ENCODE measurements at places on chromosomes 2 and 18.

DNA sequence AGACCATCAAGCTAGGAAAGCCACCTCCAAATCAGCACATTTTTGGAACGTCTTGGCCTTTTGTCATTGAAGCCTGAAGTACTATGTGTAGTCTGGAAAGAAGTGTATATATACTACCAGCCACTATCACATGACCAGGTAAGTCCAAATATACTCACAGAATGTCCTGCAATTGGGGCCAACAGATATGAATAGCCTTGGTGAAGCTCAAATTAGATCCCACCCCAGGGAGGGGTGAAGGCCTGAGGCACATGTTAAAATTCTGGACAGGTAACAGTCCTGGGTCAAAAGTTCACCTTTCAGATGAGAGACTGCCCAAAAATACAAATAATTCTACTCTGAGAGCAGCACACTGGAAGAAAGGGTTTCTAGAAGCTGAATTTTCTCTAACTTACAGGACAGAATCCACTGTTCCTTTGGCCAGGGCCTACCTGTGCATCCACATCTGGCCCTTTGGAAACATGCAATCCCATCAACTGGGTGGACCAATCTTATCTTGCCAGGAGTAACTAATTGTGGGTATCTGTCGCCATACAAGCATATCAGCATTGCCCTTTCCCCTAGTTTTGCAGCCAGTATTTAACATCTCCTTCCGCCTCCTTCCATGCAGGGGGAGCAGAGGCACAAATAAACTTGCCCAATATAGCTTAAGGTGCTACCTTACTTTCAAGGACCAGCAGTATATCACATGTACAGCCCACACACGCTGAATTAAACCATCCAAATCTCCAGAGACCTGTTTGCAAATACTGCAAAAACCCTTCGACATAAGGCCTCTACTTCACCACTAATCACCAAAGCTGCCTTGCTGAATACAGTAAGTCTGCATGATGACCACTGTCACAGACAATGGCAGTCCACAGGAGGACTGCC is 67.8 kb downstream of the EIF5B start:
- DNase-seq: no peak

DNA sequence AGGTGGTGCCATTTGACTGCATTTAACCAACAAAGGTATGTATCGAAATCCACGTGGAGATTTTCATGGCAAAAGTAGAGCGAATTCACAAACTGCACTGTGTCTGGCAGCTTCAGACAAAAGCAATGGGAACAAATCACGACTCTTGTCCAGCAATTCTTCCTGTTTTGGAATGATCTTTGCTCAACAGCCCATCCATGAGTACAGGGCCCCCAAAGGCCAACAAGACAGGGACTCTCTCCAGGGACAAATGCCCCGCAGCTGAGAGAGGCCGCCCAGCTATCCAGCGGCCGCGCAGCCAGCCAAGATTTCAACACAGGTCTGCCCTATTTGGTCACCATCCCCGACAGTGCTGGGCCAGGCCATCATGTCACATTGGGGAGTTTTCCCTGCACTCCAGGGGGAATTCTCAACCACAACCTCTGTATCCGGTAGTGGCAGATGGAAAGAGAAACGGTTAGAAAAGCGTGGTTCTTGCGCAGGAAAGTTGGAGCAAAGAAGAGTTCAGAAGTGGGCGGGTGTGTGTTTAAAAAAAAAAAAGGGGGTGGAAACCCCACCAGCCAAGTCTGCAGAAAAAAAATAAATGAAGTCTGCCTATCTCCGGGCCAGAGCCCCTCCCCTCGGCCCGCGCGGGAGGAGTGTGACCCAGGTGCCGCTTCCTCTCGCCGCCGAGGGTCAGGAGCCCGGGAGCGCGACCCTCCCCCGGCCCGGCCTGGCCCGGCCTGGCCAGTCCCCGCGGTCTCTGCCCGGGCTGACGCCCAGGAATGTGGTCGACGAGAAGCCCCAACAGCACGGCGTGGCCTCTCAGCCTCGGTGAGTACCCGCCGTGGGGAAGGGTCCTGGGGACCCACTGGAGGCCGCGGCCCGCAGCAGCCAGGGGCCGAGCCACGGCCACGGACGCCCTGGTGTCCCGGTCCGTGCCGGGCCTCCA is at the start of gene GYPC:
Gene GYPC, plus strand, starts transcription at position 659 of the 931 bp plus-strand sequence. Its CDS starts 106 bp downstream, at position 765.
- peak; percentile 58 for DNase-seq

DNA sequence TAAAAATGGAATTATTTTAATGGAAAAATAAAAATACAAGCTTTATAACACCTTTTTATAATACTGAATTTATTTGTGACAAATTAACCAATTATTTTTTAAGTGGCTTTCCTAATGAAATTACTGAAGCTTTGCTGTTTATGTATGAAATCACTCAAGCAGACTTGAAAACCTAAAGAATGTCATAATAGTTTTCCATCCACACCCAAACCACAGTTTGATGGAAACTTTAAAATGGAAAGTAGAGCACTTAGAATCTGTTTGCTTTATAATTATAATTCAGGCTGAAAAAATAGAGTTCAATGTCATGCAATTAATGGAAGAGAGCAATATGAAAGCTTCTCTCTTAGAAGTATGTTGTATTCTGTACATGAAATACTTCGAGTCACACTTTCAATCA is 31.6 kb upstream of the WDR75 start:
- DNase-seq: no peak

DNA sequence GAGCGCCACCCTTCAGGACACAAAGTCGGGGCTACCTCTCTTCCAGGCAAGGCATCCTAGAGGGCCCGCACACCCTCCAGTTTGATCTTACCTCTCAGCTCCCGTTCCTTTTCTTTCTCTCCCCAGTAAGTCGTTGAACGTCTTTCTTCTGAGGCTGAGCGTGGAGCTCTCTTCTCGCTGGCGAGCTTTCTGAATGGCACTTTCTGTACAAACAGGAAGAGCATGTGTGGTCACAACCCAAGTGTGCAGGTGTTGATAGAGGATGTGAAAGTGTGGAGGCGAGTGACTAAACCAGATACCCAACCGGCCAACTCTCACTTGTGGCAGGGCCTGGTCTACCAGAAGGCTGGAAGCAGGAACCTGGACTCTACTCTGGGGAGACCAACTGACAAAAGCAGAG is at the start of gene AFF3:
Gene AFF3, minus strand, starts transcription at position 198 of the 400 bp plus-strand sequence. CDS start 38,136 bp downstream, outside the sequence.
- DNase-seq: peak; percentile 75

- DNase-seq: no peak
Observed at GRCh38 chr2:44010266-44010665, 14.5 kb upstream of the LRPPRC start.

DNA sequence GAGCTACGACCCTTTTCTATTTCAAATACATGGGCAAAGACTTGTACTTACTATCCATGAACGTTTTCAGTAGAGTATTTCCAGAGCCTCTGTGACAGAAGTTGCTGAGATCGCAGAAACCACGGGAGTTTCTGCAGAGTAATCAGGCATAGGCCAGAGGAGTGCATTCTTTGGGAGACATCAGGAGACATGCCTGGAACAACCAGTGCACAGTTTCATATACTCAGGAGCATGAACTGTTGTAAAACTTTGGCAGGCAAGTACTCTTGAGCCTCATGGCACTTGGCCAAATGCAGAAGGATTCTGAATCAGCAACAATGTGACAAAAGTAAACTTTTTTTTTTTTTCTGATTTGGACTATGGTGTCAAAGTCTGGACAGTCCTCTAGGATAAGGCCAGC is 307.1 kb downstream of the GRB14 start:
- no peak for DNase-seq

GRCh38 chr2:27738349-27739057 is 33.0 kb upstream of the MRPL33 start:
- no peak for DNase-seq

DNA sequence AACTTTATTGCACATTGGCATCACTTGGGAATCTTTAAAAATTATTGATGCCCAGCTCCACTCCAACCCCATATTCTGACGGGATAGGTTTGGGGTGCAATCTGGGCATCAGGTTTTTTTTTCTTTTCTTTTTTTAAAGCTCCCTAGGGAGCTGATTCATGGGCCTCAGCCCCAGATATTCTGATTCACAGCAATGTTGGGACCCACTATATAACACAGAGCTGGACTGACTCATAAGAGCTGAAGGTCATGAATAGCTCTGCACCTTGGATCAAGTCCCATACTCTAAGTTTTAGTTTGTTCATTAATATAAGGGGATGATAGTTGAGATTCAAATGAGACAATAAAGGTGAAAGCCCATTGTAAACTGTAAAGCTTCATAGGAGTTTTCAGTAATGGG is 191.1 kb upstream of the REV1 start:
- no peak for DNase-seq

DNA sequence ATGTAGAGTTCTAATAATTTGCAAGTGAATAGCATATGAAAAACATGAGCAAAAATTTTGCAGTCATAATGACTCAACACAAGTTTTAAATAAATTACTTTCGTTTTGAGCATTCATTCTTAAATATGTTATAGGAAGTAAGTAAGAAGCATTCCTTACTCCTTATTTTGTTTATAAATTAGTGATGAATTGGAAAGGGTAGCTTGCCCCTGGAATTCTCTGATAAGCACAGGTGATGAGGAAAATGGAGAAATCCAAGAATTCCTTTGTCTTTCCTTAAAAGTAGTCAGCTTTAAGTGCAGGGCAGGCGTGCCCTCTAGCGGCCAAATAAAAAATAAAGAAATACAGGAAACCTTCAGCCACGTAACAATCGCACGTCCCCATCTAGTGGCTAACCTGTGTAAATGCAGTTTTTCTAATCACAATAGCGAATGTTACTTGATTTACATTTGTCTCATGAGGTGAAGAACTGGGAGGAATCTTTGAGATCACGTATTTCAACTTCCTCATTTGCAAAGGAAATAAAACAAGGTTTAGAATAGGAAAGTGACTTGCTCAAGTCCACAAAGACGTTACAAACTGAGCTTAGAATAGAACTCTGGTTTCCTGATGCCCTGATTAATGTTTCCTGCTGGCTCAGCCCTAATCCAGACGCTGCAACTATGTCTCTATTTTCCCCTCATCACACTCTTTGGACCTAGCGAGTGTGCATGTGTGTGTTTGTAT is 47.2 kb upstream of the ZNG1B start:
- peak; percentile 51 for DNase-seq

DNA sequence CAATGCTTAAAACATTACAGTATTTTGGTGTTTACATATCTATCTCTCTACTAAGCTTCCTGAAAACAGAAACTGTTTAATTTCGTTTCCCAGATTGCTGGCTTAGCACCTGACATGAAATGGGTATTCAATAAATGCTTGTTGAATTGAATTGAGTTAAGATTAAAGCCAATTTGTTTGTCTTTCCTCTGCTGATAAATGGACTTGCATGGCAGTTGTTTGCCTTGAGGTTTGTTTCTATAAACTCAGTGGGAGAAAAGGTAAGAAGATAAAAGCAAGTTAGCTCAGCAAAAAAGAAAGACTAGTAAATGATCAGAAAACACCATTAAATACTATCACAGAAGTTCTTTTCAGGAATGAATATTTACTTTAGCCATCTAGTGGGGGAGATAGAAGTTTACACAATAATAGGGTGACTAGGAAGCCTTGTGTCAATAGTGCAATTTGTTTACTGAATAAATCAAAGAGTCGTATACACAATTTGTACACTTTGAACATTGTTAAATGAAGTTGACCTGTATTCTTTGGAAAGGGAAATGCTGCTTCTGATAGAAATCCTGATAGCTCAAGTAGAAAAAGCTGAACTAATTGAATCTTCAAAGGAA is 754.5 kb upstream of the FAM98A start:
- DNase-seq: no peak

GRCh38 chr18:66937546-66937945 is 333.7 kb upstream of the CDH19 start:
- DNase-seq: no peak

- DNase-seq: peak; percentile 42
Observed at GRCh38 chr18:35949903-35950627, 22.4 kb upstream of the RMP24 start.

- no peak for DNase-seq
Observed at GRCh38 chr2:45119038-45119437, 109.8 kb upstream of the SIX2 start.

GRCh38 chr2:195363496-195363895 is 293.5 kb upstream of the SLC39A10 start:
- no peak for DNase-seq

DNA sequence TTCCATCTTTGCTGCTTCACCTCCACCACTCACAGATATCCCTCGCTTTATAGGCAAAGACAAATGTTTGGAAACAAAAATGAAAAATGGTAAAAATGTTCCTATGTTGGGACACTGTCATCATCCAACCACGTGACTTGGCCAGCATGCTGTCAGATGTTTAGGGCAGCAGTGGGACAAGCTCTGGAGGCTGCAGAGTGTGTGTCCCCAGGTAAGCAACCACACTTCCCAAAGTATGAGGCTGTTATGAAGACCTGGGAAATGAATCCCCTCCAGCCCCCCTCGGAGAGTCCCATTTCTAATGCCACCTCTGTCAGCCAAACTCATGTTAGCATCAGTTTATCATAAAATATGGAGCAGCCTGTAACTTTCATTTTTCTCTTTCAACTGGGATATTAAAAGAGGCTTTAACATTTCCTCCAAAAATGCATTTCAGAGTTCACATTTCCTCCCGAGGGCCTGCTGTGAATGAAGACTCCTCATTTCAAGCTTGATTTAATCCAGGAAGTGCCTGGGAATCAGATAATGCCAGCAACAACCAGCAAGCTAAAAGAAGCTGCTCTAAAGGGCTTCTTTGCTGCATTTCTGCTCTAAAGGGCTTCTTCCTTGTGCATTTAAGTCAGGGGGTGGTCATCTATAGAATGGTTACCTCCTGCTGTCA is 66.2 kb downstream of the APOB start:
- no peak for DNase-seq

GRCh38 chr2:164186591-164186990 is 434.7 kb downstream of the GRB14 start:
- no peak for DNase-seq

DNA sequence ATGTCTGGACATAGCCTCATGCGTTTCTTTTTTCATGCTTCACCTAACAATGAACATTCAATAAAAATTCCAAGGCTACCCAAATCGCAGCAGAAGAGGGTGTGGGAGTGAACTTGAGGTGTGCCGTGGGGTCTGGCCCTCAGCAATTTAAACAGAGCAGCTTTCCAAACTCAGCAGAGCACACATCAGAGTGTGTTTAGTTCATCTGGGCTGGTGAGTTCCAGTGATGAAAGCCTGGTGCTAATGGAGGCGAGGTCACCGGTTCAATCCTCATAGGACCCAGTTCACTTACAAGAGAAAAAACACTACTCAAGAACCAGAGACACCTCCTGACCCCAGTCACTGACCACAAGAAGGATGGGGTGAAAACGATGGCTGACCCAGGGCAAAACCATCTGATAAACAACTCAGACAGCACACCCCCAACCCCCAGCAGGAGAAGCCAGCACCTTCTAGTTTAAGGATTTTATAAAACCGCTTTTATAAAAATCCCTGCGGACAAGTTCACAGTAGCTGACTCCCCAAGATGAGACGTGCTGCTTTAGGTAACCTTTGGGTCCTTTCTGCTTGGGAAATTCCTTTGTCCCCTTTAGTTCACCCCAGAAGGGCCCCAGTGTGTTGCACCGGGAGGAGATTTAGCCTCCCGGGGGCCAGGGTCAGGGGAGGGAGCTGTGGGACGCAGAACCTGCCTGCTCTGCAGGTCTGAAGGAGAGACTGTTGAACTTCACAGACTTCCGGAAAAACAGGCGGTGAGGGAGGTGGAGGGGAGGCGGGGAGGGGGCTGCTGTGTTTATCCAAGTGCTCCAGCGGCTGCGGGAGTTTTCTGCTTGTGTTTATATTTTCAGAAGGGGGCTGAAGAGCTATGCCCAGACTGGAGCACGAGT is 152.7 kb upstream of the SOX11 start:
- no peak for DNase-seq
